LHCN-M2 (cell line): ENCODE measurements at places on chromosomes 1 and 21. TPM values are rescaled to one million over a fixed set of nuclear protein-coding genes. Genes with fewer than 3 reads are reported as not detected.

- peak; percentile 56 for DNase-seq
Measured at GRCh38 chr1:107782217-107782845, 182.6 kb downstream of the VAV3 start.

Gene CLCNKB
- total RNA-seq = not detected in 2 replicates

- DNase-seq = no peak
Measured at GRCh38 chr1:84985365-84985764, 11.5 kb downstream of the MCOLN2 start.

Gene CLDN17
- total RNA-seq = not detected in 2 replicates

Gene DMBX1
- not detected in 2 replicates for total RNA-seq

GRCh38 chr1:44565259-44565750, 109.0 kb downstream of the TMEM53 start:
- no peak for DNase-seq

Gene RNU1-4
- total RNA-seq = under 0.01 TPM in 1 of 2 replicates, not detected in the other

Gene PM20D1
- total RNA-seq = not detected in 2 replicates

GRCh38 chr1:109111386-109112055, 2.4 kb upstream of the ELAPOR1 start:
- DNase-seq = no peak

DNA sequence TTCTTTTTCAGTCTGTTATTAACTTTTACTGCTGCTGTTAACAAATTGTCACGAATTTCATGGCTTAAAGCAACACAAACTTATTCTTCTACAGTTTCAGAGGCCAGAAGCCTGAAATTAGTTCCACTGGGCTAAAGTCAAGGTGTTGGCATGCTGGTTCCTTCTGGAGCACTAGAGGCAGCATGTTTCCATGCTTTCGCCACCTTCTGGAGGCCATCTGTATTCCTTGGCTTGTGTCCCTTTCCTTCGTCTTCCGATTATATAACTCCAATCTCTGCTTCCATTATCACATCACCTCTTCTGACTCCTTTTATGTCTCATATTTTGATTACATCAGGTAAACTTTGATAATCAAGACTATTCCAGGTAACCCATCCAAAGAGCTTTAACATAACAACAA, 1742.1 kb downstream of the BRINP3 start:
- DNase-seq = no peak
